ENCODE measurements at places on chromosomes 16 and 17.

- no peak for DNase-seq
These were observed 35.2 kb upstream of the KIFC3 start for GRCh38 chr16:57837305-57838125.

DNA sequence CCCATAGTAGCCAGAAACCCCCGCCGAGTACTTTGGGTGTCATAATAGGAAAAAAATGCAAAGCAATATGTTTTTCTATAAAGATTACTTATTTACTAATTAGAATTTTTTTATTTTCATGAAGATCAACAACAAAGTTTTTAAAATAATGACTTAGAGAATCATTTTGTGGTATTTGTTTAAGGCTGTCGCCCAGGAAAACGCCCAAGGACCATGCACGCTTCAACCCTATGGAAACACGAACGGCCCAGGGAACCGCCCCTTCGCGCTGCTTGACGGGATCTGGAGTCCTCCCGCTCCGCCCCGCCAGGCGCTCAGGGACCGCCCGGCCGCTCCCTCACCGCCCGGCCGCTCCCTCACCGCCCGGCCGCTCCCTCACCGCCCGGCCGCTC is 408 bp upstream of the KPNA2 start:
- peak; percentile 97 for DNase-seq

DNA sequence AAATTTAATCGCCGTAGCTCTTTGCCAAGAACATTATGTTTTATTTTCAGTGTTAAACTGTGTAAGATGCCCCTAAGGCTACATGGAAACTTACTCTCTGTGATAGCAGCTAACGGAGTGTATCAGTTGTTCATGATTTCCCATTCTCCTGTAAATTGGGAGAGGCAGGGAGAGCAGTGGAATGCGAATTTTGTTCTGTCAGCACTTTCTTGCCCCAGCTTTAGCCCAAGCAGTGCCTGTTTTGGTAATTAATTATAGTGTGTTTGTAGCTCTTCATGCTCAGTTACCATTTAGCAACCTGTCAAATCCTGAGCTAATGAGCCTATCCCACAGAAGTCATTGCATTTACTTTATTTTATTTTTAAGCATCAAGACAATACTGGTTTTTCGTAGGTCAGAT is 475.1 kb upstream of the RBFOX1 start:
- no peak for DNase-seq

- no peak for DNase-seq
These were observed 97.0 kb downstream of the USP31 start for GRCh38 chr16:23052221-23052620.

- DNase-seq = peak; percentile 69
These were observed 11.9 kb downstream of the TBX2 start for GRCh38 chr17:61411261-61412142.

GRCh38 chr16:75044800-75045361 is 46.1 kb downstream of the ZNRF1 start:
- DNase-seq = peak; percentile 38

All from hindlimb muscle (tissue), 1 donor.